ENCODE measurements at places on chromosomes 16 and 17.
A peak's percentile ranks its signal among the peaks of the same experiment; 100 is the strongest.

DNA sequence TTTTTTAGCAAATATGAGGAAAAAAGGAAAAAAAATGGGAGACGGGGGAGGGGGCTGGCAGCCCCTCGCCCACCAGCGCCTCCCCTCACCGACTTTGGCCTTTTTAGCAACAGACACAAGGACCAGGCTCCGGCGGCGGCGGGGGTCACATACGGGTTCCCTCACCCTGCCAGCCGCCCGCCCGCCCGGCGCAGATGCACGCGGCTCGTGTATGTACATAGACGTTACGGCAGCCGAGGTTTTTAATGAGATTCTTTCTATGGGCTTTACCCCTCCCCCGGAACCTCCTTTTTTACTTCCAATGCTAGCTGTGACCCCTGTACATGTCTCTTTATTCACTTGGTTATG lies 1.2 kb upstream of the TMEM88 start:
- no peak for DNase-seq

GRCh38 chr16:55248494-55248893 lies 75.5 kb upstream of the IRX6 start:
- DNase-seq = no peak

GRCh38 chr17:1673041-1673785 lies 11.5 kb downstream of the PRPF8 start:
- no peak for DNase-seq

DNA sequence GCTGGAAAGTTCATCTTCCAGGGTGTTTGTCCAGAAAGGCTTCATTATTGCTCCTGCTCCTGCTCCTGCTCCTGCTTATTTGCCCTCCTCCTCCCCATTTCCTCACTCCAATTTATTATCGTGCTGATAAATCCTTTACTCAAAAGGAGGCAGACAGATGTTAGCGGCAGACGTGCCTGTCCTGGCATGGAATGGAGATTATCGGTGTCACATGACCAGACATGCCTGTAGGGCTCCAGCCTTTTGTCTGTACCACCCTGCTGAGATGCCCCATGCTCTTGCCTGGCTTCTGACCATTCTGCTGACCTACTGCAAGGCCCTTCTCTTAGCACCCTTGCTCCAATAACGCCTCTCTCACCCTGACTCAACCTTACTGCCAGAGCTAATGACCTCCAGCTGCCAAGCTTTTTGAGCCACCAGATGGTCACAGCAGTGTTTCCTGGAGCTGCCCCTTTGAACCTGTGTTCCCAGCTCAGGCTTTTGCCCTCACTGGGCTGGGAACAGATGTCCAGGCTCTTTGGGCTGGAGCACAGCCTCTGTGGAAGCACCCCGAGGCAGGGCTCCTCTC lies 12.8 kb downstream of the DNAH9 start:
- DNase-seq = no peak

- no peak for DNase-seq
Measured at GRCh38 chr16:13061691-13062090, 160.3 kb downstream of the SHISA9 start.

GRCh38 chr17:40707745-40708144 lies 4.2 kb upstream of the KRT24 start:
- DNase-seq = peak; percentile 56

- no peak for DNase-seq
Measured at GRCh38 chr17:45104907-45105624, 27.2 kb downstream of the PLCD3 start.

DNA sequence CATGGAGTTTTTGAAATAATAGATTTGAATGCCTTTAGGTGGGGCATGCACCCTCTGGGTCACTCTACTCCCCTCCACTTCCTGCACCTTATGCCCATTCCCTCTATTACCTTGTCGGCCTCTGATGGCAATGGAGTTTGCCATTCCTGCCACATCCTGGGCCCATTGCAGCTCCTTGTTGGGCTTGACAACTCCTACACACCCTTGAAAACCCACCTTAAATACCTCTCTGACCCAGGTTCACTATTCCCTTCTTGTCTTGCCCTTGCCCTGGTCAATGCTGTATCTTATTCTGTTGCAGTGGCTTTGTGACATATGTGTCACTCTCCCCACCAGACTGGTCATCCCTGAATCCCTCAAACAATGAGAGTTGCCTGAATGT lies 2.4 kb downstream of the CCR7 start:
- DNase-seq = no peak

- DNase-seq = peak; percentile 42
Measured at GRCh38 chr16:8655184-8655717, 19.2 kb upstream of the ABAT start.

GRCh38 chr16:49767414-49767813 lies 88.5 kb downstream of the ZNF423 start:
- no peak for DNase-seq

GRCh38 chr16:88888461-88889387 lies 22.3 kb upstream of the PABPN1L start:
- DNase-seq = no peak
